ENCODE measurements at places on chromosomes 5 and 9.

DNA sequence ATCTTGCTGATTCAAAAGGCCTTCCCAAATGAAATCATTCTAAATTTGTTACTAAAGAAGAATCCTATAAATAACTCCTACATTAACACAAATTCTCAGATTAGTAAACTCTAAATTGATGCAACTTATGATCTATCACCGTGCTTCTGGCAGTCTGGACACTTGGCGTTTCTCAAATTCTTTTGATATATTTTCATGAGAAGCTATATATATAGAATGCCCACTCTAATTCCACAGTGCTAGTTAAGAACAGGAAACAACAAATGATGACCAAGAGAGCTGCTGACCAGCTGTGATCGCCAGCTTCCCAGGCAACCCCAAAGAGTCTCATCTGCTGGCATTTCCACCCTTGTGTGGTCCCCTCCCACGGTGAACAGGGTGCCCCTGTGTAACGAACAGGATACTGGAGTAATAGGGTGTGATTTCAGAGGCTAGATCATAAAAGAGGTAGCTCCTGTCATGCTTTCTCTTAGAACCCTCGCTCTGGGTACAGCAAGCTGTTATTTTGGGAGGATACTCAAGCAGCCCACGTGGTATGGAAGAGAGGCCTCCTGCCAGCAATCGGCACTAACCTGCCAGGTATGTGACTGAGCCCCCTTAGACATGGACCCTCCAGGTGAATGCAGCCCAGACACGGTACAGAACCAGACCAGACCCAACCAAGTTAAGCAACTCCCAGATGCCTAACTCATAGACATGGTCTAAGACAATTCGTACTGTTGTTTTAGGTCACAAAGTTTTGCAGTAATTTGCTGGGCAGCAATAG lies 64.7 kb downstream of the CDC14B start:
- no peak for DNase-seq

DNA sequence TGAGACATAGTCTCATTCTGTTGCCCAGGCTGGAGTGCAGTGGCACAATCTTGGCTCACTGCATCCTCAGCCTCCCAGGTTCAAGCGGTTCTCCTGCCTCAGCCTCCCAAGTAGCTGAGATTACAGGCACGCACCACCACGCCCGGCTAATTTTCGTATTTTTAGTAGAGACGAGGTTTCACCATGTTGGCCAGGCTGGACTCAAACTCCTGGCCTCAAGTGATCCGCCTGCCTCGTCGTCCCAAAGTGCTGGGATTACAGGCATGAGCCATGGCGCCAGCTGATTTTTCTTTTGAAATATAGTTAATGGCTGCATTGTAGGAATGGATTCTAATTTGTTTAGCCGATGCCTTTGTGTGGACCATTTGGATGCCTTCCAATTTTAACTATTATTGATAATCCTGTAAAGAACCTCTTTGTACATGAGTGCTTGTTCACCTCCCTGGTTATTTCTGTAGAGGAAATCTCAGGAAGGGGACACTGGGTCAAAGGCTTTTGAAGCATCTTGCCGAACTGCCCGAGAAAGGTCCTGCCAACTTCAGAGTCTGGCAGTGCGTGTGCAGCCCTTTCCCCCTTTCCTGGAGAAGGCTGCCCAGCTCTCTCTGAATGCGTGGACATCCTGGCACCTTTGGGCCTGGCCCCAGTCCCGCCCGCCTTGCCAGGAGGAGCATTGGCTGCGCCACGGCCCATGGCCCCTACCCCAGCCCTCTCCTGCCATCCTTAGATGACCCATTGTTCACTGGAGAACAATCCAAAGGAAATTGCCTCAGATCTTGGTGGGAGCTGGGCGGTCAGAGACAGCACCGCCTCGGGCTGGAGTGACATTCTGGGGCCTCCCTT lies 8.9 kb upstream of the NUP214 start:
- DNase-seq = no peak

- DNase-seq = no peak
These were observed 22.5 kb downstream of the OLFML2A start for GRCh38 chr9:124799274-124800006.

- no peak for DNase-seq
These were observed 23.1 kb downstream of the SPTAN1 start for GRCh38 chr9:128575469-128575868.

DNA sequence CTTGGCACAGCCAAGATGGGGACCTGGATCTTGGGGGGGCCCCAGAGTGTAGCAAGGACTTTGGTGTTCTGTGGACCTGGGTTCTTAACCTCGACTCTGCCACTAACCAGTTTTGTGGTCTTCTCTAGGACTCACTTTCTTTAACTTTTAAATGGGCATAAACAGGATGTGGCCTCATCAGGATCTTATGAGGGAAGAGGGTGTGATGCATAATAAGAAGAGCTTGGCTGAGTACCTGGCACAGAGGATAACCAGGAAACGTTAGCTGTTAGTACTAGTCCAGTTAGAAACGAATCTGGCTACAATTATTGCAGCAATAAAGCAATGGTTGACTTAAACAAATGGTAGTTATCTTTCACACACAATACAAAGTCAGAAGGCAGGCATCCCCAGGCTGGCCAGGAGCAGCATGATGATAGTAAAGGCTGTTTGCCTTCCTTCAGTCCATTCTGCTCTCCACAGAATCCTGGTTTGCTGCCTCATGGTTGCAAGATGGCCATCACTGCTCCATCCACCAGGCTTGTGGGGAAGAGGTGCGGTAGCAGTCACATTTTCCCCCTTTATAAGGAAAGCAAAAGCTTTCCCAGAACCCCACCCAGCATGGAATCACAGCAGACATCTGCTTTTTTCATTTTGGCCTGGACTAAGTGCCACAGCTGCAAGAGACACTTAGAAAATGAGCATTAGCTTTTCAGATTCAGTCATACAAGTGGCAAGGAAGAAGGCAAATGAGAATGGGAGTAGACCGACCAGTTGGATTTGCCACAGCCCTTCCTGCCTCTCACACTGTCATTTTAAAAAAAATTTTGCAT lies 225.0 kb downstream of the AOPEP start:
- no peak for DNase-seq

- DNase-seq = peak; percentile 43
These were observed 735 bp upstream of the RPL26L1 start for GRCh38 chr5:172958331-172959046.

DNA sequence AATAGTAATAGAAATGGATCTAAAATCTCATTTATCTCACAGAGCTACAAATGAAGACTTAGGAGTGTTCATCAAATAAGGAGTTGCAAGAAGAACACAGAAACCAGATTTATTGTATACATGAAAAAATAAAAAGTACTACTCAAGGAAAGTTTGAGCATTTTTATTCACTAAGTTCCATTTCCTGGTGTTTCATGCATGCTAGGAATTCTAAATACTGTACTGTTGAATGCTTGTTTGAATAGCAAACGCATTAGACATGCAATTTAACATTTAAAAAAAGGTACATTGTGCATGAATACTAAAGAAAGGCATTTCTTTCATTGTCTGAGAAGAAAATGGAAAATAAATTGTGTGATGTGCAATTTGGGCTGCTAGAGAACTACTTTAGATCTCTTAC lies 52.1 kb downstream of the C6 start:
- DNase-seq = no peak

- no peak for DNase-seq
These were observed 598 bp downstream of the PCDHA2 start for GRCh38 chr5:140795259-140795641.

- DNase-seq = no peak
These were observed 569.5 kb downstream of the PSAT1 start for GRCh38 chr9:78866207-78867132.

GRCh38 chr5:177537389-177538361 lies 16.7 kb downstream of the FAM193B start:
- DNase-seq = no peak

DNA sequence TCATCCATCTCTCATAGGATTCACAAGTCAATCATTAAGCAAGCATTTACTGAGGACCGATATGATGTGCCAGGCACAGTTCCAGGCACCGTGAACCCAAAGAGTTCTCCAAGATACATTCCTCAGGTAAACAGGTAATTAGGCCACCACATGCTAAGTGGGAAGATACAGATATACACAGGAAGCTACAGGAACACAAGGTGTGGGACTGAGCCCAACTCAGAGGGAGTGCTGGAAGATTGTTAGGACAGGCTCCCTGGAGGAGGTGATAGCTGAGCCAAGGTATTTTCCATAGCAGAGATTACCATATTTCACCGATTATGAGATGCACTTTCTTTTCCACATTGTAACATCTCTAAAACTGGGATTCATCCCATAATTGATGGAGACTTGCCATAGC lies 31.4 kb upstream of the RAI14 start:
- no peak for DNase-seq

DNA sequence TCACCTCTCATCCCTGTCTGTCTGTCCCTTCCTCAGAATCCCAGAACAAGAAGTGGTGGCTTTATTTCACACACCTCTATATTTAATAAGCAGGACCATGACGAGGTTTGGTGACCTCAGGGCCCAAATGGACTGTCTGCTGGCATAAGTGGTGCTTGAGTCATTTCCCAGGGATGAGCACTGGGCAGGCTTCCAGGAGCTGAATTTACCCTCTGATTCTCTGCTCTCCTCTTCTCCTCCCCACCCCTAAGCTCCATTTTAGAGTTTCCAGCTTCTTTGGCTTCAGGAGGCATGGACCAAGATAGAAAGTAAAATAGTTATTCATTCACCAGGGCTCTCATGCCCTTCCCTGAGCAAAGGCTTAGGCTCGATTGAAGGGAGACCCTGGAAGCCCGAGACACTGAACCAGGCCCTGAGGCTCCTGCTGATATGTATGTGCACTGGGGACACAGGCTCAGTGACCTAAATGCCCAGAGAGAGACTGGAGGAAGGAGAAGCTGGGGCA lies 69.1 kb downstream of the PPARGC1B start:
- DNase-seq = no peak

GRCh38 chr9:134049236-134049635 lies 18.6 kb downstream of the BRD3 start:
- DNase-seq = no peak

- no peak for DNase-seq
These were observed 135.0 kb downstream of the PDE4D start for GRCh38 chr5:59758566-59758965.

DNA sequence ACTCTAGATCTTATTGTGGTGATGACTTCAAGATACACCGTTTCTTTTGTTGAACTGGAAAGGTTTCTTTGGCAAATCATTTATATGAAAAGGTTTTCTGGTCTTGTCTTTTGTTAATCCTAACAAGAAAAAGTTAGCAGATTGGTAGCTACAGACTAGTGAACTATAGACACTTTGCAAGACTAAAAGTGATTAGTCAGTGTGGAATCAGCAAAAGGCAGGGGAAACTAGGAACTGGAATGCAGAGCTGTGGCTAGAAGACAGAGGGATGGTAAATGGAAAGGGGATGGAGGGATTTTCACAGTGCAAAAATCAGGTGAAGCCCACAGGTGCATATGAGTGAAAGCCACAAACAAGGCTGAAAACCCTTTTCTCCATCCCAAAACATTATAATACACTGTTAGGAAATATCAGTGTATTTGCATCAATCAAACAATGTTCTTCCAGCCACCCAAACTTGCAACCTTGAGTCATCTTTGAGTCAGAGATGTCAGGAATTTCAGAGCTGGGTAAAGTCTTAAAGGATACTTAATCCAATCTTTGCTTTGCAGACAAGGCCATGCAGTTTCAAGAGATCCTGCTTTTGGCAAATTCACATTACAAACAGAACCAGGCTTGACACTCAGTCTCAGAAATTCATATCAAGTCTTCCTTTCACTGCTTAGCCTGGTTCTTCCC lies 52.7 kb downstream of the PLK2 start:
- DNase-seq = no peak
